ENCODE measurements at places on chromosomes 6 and 20. TPM values are rescaled to one million over a fixed set of nuclear protein-coding genes. Genes with fewer than 3 reads are reported as not detected.

Gene STX11
- total RNA-seq = 0.35 TPM

Gene MATN4
- not detected for total RNA-seq

Gene SIRPB1
- not detected for total RNA-seq

Gene PNLDC1
- total RNA-seq = not detected

Gene SLC22A2
- not detected for total RNA-seq

Gene MAK
- not detected for total RNA-seq

Gene GRM1
- total RNA-seq = 0.05 TPM

Gene ZKSCAN8
- total RNA-seq = 6.0 TPM

Gene NMBR
- not detected for total RNA-seq
